ENCODE measurements at places on chromosomes 1 and 21. TPM values are rescaled to one million over a fixed set of nuclear protein-coding genes. Genes with fewer than 3 reads are reported as not detected.

Gene CD2
- total RNA-seq = not detected

Gene IVL
- total RNA-seq = not detected

Gene KCND3
- not detected for total RNA-seq

Gene AIM2
- total RNA-seq = 15.5 TPM

Gene SEMA6C
- 0.48 TPM for total RNA-seq

Gene PDE9A
- total RNA-seq = not detected

Gene ELF3
- not detected for total RNA-seq

Gene TTC39A
- not detected for total RNA-seq

Gene C1orf74
- 4.0 TPM for total RNA-seq

Measured in RPMI7951 (cell line).